ENCODE measurements at places on chromosomes 1 and 21. TPM values are rescaled to one million over a fixed set of nuclear protein-coding genes. Genes with fewer than 3 reads are reported as not detected.

OLFML2B gene
- 0.28 TPM for total RNA-seq

JAM2 gene
- total RNA-seq: 1.2 TPM

LRRC71 gene
- not detected for total RNA-seq

SEMA4A gene
- total RNA-seq: 53.3 TPM

TMEM125 gene
- total RNA-seq: not detected

GJA8 gene
- total RNA-seq: not detected

MATN1 gene
- 0.43 TPM for total RNA-seq

PCP4L1 gene
- total RNA-seq: 0.21 TPM

GRCh38 chr1:18091660-18092446, 15.7 kb upstream of the IGSF21 start:
- no peak for DNase-seq

GRCh38 chr1:80776266-80776665, 1024.5 kb upstream of the ADGRL2 start:
- no peak for DNase-seq

- DNase-seq: no peak
Measured at GRCh38 chr1:206103979-206104378, 13.2 kb downstream of the AVPR1B start.

DNA sequence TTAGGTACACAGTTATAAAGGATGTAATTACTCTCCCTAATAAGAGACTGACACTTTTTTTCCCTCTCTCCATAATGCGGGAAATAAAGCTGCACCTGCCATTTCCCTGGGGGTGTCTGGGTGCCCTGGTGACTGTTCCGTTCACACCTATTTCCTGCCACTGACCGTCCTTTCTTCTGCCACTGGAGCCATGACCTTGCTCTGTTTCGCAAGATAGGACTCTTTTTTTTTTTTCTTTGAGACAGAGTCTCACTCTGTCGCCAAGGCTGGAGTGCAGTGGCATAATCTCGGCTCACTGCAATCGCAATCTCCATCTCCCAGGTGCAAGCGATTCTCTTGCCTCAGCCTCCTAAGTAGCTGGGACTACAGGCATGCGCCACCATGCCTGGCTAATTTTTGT, 66.1 kb upstream of the SERBP1 start:
- no peak for DNase-seq

- no peak for DNase-seq
Measured at GRCh38 chr1:176789571-176790090, 326.7 kb downstream of the PAPPA2 start.

DNA sequence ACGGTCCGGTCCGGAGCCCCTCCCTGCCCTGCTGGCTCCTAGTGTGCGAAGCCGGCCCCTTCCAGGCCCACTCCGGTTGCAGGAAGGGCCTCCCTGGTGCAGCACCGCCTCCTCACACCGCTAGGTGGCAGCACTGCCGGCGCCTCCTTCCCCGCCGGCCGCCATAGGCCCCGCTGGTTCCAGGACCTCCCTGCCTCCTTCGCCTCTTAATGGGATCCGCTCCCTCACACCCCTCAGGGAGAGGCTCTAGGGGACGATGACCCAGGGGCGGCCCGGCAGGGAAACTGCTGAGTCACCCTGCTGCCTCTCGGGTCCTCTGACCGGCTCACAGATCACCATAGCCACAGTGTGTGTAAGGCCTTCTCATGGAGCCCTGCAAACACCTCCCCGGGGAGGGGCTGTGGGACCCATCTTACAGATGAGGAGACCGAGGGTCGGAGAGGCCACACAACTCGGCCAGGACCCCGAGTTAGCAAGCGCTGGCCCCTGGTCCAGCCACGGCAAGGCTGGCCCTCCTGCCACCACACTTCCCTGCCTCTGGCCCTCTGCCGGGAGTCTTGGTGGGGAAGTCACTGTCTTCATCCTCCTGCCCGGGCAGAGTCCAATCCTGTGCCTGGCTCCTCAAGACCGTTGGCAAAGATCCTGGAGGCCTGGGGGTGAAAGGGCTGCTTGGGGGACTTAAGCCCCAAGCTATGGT, 1.6 kb upstream of the AJAP1 start:
- DNase-seq: peak; percentile 76

DNA sequence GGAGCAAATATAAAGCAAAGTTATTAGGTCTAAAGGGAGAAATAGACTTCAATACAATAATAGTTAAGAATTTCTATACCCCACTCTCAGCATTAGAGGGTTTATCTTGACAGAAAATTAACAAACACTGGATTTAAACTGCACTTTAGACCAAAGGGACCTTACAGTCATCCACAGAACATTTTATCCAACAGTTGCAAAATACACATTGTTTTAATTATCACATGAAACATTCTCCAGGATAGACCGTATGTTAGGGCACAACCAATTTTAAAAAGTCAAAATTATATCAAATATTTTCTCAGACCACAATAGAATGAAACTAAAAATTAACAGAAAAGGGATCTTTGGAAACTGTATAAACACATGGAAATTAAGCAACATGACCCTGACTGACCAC, 384.5 kb upstream of the C1orf87 start:
- DNase-seq: no peak

DNA sequence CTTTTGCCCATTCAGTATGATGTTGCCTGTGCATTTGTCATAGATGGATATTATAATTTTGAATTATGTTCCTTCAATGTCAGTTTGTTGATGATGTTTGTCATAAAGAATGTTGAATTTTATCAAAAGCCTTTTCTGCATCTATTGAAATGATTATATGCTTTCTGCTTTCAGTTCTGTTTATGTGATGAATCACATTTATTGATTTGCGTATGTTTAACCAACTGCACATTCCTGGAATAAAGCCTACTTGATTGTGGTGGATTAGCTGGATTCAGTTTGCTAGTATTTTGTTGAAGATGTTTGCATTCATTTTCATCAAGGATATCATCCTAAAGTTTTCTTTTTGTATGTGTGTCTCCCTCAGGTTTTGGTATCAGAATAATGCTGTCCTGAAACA, 5.7 kb upstream of the OR2M4 start:
- no peak for DNase-seq

- no peak for DNase-seq
Measured at GRCh38 chr1:35475356-35475755, 81.8 kb downstream of the KIAA0319L start.

GRCh38 chr1:184622136-184622823, 132.4 kb downstream of the EDEM3 start:
- no peak for DNase-seq

DNA sequence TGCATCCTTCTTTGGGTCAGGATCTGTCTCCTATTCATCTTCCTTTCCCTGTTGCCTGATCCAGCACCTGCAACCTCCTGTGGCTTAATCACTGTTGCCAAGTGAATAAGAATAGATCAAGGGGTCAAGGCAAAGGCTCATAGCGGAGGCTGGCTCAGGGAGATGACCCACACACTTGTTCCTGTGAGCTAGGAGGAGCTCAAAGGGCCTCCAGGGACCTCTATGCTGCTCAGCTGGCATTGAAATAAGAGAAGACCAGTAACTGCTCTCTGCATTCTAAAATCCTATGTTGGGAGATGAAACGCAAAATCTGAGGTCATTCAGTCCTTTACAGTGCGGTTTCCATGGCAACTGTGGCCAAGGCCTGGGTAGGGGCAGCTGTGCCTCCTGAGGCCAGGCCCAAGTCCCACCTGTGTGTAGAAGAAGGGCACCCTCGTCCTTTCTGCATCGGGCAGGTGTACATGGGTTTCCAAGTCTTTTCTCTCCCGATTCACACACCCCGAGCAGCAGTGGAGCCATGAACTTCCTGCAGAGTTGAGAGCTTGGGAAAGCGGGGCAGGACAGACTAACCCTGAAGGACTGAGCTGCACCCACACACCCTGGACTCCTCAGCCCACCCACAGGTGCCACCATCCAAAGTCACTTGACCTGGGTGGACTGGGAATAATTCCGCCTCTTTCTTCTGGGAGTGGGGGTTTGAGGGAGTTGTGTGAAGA, 27.8 kb upstream of the STUM start:
- no peak for DNase-seq

DNA sequence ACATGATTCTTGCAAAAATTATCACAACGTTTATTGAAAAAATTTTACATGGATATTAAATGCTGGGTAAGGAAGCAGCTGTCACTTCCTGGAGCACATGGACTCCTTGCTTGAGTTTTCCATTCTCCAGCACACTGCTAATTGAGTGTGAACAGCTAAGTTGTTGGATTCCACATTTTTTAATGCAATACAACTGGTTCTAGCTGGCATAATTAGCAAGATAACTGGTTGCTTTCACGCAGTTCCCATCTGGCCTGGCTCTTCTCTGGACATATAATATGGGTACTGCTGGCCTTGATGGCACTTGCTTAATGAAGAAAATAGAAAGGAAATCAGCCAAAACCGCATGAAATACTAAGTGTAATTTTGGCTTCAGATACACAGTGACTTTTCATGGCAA, 26.6 kb downstream of the RGS21 start:
- DNase-seq: no peak

GRCh38 chr1:21649315-21649714, 19.8 kb downstream of the RAP1GAP start:
- no peak for DNase-seq

GRCh38 chr1:34976384-34977209, 8.6 kb downstream of the TMEM35B start:
- no peak for DNase-seq

DNA sequence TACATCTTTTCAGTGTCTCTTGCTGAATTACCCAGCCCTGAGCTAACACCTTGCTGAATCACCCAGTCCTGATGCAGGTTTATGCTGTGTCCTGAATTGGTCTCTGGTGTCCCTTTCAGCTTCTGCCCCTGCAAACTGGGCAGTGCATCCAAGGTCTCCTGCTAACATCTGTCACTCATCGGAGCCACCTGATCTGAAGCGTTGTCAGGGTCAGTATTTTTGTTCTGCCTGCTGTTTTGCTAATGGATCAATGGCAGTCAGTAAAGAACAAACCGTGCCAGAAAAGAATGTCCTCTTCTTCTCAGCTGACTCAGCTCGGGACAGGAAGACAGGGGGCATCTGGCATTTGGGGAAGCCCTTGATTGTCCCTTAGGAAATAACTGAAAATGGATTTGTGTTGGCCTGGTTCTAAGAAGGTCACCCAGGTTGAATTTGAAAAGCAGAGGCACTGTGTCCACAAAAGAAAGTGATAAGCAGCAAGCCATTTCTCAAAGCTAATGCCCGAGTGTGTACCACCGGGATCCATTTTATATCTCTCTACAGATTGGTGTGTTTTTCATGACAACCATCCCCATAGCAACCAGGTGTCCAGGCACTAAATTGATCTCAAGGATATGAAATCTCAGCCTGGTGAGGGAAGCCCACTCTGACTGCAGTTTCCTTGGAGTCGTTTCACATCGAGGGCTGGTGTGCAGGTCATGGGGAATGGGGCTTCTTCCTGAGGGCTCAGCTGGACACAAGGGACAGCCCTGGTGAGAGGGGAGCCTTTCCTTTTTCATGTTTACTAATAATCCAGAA, 109.7 kb upstream of the IRF2BP2 start:
- DNase-seq: no peak

GRCh38 chr1:189315035-189315901, 1162.4 kb downstream of the BRINP3 start:
- no peak for DNase-seq

DNA sequence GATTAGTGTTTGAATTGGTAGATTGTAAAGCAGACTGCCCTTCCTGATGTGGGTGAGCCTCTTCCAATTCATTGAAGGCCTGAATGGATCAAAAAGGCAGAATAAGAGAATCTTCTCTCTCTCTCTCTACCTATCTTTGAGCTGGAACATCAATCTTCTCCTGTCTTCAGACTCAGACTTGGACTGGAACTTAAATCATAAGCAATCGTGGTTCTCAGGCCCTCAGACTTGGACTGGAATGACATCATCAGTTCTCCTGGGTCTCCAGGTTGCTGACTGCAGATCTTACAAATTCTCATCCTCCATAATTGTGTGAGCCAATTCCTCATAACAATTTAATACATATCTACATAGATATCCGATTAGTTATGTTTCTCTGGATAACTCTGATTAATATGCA, 66.8 kb downstream of the IER5 start:
- DNase-seq: no peak

- no peak for DNase-seq
Measured at GRCh38 chr1:50262436-50262835, 153.7 kb downstream of the ELAVL4 start.

DNA sequence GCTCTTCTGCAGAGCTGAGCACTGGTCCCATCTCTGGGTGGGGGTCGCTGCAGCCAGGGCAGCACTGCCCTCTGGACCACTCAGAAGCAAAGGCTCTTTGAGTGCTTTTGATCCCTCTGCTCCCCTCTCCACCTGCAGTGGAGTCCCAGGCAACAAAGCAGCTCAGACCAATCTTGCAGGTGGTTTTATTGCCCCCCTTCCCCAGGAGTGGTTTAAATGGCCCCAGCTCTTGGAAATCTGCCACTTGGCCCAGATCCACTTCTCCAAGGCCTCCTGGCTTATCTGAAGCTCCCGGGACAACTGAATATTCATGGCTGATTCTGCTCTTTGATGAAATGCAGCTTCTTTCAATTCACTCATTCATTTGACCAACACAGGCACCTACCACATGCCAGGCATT, 2.7 kb downstream of the STUM start:
- no peak for DNase-seq

DNA sequence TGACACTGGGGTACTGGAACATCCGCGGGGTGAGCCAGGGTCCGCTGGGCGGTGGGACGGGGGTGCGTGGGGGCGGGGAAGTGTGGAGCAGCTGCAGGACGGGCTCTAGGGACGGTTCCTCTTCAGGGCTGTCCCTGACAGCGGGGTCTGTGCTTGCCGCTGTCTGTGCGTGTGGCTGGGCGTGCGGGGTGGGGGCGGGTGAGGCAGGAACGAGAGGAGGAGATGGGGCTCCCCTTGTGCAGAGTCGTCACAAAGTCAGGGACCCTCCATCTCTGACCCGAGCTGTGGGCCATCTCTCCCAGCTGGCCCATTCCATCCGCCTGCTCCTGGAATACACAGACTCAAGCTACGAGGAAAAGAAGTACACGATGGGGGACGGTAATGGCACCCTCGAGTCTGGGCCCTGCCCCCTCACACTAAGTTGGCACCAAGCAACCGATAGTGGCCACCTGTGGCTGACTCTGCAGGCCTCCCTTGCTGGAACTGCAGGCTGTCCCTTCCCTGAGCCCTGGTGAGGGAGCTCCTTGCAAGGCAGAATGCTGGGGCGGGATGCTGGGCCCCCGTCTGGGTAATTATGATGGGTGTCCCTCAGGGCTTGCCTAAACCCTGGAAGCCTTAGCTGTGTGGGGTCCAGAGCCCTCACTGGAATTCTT, 392 bp downstream of the GSTM2 start:
- peak; percentile 13 for DNase-seq

- DNase-seq: no peak
Measured at GRCh38 chr1:181124291-181124751, 35.8 kb downstream of the IER5 start.

GRCh38 chr1:183632114-183632513, 3.5 kb downstream of the ARPC5 start:
- no peak for DNase-seq

GRCh38 chr1:110916669-110917306, 43.8 kb downstream of the CD53 start:
- DNase-seq: peak; percentile 56

GRCh38 chr1:241630005-241630404, 10.2 kb downstream of the CHML start:
- no peak for DNase-seq

DNA sequence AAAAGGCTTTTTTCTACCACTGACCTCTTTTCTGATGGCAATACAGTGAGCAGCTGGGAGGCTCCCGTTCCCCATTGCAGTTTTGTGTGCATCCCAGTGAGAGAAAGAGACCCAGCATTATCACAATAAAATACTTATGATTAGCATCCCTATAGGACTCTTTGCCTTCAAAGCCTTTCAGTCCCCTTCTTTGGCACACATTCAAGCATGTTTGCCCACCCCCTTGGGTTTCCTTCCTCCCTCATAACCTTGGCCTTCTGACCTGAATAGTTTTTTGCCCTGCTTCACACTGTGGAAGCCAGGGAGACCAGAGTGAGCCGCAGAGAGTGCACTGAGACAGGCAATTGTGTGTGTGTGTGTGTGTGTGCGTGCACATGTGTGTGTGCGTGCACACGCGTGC, 13.2 kb upstream of the PLXNA2 start:
- DNase-seq: no peak

All from activated CD4-positive, alpha-beta T cell treated with anti-CD3 and anti-CD28 coated beads for 36 hours (primary cell).